ENCODE measurements at places on chromosomes 2 and 18.

DNA sequence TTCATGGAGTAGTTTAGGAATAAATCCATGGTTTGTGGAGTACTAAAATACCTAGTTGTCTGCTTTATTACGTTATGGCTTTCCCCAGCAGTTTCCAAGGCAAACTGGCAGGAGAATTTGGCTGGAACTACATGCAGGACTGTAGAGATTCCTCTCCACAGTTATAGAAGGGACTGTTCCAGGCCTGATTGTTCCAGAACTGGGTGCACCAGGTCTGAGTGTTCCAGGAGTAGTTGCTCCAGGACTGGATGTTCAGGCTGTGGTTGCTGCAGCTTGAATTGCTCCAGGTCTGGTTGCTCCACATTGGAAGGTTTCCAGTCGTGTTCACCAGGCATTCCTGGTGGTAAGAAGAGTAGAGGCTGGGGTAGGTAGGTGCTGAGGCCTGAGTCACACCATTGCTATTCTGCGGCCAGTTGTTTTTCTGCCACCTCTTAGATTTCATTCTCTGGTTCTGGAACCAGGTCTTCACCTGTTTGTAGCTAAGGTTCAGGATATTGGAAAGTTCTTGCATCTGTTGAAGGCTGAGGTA is 28.1 kb downstream of the SGPP2 start:
- DNase-seq, result no peak

DNA sequence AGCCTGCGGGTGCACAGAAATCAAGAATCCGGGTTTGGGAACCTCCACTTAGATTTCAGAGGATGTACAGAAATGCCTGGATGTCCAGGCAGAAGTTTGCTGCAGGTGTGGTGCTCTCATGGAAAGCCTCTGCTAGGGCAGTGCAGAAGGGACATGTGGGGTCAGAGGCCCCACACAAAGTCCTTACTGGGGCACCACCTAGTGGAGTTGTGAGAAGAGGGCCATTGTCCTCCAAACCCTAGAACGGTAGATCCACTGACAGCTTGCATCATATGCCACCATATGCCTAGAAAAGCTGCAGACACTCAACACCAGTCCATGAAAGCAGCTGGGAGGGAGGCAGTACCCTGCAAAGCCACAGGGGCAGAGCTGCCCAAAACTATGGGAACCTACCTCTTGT is 833.0 kb downstream of the TMEM182 start:
- DNase-seq, result no peak

- DNase-seq, result no peak
Measured at GRCh38 chr18:59393381-59393780, 34.3 kb upstream of the LMAN1 start.

GRCh38 chr2:196206804-196207203 is 35.4 kb upstream of the STK17B start:
- no peak for DNase-seq

GRCh38 chr2:66496670-66497420 is 61.9 kb downstream of the MEIS1 start:
- no peak for DNase-seq

DNA sequence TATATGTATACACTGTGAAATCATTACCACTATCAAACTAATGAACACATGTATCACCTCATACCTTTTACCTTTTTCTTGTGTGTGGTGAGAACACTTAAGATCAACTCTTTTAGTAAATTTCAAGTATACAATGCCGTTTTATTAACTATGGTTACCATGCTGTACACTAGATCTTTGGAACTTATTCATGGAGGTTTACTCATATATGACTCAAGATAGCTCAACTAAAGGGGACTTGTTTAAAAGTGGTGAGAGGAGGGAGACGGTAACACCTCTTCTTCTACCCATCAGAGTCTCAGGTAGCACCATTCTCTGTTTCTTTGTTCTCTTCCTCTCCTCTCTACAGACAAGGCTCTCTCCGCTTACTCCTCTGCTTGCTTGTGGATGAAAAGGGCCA is 36.1 kb upstream of the TMEM178A start:
- DNase-seq, result no peak

DNA sequence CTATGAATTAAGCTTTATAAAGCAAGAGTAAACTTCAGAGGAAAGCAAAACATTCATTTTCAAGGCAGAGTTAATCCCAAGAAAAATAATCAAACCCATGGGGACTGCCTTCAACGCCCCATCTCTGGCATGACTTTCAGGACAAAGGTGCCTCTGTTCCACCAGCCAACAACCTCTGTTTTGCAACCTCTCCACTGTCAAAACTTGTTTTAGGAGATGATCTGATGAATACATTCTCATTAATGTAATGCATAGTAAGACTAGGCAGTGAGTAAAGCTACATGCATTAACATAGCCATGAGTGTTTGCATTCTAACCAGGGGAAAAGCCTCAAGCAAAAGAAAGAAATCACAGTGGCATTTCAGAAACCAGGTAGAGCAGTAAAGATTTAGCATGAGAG is 357.0 kb downstream of the FBXO15 start:
- DNase-seq, result no peak

DNA sequence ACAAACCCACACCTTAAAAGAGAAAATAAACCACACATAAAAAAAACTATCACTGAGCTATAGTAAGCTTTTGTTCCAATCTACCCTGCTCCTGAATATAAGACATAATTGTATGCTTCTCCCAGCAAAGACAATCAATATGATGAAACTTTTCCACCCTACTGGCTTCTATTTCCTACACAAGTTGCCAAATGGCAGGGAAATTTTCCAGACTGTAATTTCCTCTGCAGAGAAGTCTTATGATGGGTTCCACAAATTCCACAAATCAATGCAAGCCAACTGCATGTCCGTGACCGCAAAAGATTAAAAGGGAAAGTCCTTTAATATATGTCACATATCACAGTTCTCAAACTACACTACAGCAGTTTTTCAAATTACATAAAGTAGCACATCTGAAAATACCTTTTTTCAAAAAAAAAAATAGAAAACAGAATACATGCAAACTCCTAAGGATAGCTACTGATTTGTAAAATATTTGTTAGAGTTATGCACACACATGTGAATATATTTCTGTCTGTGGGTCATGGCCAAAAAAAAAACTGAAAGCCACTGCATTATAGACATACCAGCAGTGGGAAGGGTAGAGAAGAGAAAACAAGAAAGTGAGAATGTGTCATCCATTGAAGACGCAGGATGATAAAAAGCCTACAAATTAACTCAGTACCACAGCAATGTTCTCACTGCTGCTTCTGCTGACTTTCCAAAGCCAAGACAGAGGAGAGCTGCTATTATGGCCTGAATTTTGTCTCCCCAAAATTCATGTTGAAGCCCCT is 61.4 kb downstream of the RPL31 start:
- no peak for DNase-seq

- no peak for DNase-seq
Measured at GRCh38 chr2:164498836-164499235, 122.4 kb downstream of the GRB14 start.

DNA sequence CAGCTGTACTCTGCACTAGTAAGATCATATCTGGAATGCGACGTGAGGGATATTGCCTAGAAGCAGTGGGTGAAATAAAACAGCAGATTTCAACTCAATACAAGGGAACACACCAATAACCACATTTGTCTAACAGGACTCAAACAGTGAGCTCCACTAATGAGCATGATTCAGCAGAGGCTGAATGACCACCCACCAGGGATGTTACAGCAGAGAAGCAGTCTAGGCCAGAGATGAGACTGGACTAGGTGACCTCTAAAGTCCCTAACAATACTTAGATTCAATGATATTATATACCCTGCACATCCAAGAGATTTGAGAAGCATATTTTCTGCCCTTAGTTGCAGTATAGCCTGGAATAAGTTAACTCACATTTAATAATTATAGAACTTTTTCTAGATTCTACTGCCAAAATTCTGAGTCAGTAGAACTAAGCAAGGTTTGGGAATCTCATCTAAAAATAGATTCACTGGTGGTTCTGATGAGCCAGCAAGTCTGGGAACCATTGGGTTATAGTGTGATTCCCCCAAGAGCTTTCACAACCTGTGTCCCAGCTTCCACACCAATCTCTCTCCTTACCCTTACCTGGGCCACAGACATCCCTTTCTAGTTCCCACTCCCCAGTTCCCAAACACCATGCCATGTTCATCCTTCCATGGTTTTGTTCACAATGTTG is 6.3 kb downstream of the THOC1 start:
- no peak for DNase-seq

- no peak for DNase-seq
Measured at GRCh38 chr2:221205103-221205673, 366.9 kb downstream of the EPHA4 start.

DNA sequence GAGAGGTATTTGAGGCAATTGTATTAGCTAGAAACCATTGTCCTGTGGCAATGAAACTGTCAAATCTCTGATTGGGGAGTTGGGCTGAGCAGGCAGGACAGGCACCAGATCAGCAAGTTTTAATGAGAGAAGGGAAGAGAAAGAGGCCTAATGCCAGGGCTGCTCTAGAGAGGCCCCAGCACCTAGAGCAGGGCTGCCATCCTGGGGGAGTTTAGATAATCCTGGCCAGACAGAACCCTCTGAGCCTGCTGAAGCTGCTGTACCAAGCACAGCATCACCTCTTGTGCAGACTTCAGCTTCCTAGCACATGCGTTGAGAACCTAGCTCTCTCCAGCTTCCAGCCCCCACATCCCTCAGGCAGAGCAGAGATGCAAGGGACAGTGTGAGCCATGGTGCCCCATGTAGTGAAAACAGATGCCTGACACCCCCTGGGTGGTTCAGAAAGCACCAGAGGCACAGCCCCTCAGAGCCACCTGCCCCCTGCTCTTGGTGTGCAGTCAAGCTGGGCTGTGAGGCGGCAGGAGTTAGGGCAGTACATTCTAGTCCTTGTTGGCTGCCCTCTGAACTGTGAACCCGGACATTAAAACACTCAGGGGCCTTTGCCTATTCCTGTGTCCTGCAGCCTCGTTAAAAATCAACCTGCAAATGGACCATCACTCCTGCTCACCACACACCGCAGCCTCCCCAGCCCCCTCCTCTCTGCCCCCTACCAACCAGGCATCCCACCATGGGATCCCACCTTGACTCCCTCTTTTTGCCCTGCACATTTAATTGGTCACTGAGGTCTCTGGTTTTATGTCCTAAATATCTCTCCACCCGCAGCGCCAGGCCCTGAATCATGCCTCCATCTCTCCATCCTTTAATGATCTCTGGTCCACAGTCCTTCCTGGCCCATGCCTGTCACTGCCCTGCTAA is 52.7 kb downstream of the ADD2 start:
- no peak for DNase-seq

- DNase-seq, result no peak
Measured at GRCh38 chr2:205364261-205364660, 318.0 kb upstream of the NRP2 start.

DNA sequence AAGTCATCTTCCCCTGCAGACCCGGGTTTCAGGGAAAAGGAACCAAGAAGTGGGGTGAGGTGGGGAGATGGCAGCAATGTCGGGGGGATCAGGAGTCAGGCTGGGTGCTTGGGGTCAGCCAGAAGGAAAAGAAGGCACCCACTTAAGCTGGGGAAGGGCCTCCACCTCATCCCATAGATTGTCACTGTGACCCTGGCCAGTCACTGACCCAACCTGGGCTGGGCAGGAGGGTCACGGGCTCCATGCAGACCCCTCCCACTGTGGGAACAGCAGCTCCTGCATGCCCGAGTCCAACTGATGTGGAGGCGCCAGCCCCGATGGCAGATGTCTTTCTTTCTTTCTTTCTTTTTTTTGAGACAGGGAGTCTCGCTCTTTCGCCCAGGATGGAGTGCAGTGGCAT is 53.6 kb upstream of the HAAO start:
- no peak for DNase-seq

GRCh38 chr2:216584112-216584511 is 49.1 kb upstream of the IGFBP2 start:
- DNase-seq, result no peak

DNA sequence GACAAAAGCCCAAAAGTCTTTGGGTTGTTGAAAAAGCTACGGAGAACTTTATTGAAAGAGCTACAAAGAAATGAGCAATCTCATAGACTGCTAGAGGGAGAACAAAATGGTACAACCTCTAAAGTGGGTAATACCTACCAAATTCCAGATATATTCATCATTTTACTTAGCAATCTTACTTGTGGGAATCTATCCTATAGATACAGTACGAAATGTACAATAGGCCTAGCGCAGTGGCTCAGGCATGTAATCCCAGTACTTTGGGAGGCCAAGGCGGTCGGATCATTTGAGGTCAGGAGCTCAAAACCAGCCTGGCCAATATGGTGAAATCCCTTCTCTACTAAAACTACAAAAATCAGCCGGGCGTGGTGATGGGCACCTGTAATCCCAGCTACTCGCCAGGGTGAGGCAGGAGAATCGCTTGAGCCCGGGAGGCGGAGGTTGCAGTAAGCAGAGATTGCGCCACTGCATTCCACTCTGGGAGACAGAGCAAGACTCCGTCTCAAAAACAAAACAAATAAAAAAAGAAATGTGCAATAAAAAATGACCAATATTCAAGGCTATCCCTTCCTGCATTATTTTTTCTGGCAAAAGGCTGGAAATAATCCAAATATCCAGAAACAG is 10.1 kb downstream of the EXOC6B start:
- no peak for DNase-seq

DNA sequence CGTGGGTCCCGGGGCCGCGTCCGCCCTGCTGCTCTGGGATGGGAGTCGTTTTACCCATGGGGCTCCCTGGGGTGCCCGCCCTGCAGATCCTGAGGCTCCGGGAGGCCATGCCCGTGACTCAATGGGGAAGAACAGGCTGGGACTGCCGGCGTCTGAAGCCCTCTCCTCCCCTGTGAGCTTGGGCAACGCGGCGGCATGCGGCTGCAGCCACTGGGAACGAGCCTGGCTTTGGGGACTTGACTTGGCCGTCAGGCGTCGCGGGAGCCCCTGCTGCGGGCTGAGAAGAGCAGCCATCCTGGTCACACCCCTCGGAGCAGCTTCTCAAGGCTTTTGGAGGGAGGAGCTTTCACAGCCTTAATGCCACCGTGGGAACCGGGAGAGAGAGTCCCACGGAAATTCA is 126.9 kb upstream of the CTDP1 start:
- no peak for DNase-seq

DNA sequence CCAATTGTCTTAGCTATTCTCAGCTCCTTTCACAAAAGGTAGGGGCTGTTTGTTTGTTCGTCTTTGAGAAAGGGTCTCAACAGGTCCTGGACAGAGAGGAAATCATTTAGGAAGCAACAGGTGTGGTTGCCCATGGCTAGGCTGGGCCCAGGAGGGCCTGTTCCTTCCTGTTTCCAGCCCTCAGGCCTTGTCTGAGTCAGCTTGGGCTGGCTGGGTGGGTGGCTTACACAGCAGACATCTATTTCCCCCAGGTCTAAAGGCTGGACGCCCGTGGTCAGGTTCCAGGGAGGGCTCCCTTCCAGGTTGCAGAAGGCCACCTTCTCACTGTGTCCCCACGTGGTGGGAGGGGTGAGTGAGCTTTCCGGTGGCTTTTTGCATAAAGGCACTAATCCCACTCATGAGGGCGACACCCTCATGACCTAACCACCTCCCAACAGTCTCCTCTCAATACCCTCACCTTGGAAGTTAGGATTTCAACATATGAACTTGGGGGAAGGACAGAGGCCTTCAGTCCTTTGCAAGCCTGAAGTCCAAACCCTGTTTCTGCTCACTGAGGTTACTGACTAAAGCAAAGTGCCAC is 45.5 kb downstream of the ARHGEF4 start:
- no peak for DNase-seq
